ENCODE measurements at places on chromosomes 6 and 20.

DNA sequence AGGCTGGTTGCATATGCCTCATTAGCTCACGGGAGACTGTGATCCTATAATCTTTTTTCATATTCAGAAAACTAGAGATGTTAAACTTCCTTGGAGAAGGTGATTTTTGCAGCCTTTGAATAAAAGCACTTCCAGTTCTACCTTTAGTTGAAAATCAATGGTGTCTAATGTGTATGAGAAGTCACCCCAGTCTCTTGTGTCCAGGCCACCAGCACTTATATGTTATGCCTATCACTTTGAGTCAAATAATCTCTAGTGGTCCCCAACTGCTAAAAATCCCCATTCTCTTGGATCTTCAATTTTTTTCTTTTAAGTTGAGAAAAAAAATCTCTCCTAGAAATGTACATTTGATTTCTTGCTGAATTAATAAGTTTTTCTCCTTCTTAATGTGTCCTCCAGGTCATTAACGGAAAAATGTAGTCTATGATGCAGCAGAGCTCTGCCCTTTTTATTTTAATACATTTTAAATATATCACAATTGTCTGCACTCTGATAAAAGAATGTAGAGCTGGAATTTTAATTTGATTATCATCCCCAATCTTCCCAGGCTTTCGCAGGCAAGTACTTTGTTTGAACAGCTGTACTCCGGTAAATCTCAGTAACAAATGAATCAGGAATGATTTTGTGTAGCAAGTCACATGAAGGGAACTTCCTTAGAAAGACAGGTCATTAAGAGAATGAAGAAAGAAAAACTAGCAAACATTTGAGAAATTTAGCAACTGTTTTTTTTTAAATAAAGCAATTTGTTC lies 147.0 kb downstream of the SOX4 start:
- DNase-seq, result peak; percentile 24

DNA sequence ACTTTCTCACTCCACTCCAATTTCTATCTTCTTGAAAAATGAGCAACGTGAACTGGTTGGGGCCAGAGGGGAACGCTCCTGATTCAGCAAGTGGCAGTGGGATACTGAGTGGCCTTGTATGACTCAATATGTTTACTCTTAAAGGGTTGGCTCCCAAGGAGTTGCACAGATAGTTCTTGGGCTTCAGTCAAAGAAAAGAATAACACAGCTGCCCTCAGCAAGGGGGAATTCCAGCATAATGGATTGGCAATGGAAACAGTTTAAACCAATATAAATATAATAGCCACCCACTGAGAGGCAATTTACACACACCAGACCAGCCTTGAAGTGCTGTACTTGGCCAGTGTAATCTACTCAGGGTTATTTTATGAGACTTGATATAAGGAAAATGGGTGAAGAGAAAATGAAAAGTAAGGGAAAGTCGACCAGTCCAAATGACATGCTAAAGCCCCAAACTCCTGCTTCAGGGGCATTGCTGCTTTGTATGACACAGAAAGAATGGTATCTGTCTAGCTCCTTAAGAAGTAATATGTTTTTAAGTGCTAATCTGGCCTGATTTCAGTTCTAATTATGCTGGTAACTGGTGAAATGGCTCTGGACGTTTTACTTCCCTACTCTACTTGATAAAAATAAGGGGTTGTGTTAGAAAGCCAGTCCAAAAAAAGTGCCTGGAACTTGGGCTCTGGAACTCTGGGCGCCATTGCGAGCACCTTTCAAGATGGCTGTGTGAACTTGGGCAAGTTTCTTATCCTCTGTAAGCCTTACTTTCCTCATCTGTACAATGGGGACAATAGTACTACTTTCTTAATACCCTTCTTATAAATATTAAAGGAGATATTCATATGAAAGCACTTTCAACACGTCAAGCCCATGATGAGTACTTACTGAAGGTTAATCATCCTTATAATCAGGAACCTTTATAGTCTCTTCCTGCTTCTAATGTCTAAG lies 712.9 kb upstream of the MAP3K7 start:
- DNase-seq, result no peak

DNA sequence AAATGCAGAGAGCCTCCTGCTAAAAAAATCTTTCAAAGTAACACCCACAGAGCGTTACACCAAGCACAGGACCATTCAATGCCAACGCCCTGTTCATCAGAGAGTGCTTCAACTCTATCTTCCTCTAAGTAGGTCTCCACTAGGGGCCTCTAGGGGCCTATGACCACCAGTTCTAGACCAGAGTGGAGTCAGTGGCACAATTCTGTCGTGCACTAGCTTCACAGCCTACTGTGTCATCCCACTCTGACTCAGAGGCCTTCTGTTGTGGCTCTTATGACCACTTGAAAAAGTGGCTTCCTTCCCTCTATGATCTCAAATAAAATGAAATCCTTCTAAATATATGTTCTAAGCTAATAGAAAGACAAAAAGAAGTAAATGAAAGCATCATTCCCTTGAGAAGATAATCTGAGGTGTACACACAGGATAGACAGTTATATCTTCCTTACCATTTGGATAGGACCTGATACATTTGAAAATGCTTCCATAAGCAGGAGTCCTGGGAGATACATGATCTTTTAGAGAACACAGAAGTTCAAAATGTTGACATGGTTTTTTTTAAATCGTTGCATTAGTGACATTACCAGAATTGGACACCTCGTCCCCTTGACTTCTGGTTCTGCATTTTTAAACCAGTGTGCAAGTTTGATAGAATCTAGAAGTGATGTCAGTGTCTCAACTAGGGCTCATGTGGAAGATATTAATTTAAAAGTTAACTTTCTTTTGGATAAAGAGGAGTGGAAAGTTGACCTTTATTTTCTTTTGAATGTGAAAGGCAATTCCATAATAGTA lies 151.9 kb downstream of the SH3BGRL2 start:
- DNase-seq, result no peak

- DNase-seq, result no peak
These were observed 64.8 kb upstream of the NAA20 start for GRCh38 chr20:19952392-19952791.

All from NCI-H1930 (cell line).